ENCODE measurements at places on chromosomes 16 and 17.

DNA sequence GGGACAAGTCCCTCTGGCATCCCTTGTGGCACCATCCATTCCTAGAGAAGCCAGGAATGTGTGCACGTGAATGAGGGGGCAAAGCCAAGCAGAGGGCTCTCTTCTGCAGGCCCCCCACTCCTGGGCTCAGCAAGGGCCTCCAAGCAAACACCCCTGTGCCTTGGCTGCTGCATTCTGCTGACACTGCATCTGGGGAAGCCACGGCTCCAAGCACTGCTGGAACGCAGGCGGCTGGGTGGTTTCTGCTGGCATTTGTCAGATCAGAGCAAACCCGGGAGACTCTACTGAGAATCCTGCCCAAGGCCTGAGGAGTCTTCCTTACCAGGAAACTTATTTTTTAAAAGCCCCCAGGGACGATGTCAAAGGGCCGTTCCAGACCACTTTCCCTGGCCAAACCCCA lies 23.3 kb downstream of the ATP6V0D1 start:
- no peak for DNase-seq

DNA sequence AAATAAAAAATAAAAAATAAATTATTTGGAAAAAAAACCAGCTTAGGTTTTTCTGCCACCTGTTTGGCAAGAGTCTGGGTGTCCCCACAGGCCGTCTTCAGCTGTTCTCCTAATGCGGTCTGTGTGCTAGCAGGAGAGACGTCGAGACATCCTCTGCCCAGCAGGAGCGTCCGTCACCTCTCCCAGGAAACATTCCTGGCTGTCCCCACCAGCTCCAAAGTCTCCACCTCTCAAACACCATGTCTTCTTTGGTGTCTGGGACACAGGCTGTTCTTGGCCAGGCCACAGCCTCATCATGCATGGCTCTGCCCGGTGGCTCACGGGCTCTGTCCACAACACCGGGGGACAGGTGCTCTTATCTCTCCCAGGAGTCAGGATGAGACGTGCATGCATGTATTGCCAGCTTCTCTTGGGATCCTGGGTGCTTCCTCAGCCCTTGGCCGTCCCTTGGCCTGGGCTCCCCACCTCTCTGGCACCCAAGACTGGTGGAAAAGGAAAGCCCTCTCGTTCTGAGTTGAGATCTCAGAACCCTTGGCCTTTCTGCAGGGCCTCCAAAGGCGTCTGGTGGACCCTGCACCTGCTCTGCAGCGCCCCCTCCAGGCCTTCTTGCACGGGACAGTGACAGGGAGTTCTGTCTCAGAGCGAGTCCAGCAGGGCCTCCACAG lies 84.9 kb upstream of the CBX4 start:
- DNase-seq, result no peak

DNA sequence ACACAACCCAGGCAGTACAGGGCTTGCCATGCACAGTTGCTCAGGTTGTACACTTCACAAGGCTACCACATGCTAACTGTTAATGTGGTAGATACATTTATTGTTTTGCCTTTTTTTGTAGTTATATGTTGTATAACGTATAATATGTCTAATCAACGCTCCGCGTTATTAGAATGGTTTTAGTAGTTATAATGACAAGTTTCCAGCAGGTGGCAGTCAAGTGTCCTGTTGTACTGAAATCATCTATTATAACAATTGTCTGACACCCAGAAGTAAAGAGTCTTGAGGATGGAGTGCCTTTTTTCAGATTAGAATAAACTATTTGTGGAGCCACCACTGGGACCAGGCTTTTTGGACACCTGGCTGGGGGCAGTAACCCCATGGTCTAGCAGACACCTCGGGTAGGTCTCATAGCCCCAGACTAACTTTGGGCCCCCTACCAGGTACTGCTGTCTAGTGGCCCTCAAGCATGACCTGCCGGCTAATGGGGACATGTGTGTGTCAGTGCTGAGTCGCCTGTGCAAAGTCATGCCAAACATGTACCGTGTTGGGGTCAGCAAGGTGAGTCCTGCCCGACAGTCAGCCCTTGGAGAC lies 32.8 kb downstream of the MYO15A start:
- no peak for DNase-seq

DNA sequence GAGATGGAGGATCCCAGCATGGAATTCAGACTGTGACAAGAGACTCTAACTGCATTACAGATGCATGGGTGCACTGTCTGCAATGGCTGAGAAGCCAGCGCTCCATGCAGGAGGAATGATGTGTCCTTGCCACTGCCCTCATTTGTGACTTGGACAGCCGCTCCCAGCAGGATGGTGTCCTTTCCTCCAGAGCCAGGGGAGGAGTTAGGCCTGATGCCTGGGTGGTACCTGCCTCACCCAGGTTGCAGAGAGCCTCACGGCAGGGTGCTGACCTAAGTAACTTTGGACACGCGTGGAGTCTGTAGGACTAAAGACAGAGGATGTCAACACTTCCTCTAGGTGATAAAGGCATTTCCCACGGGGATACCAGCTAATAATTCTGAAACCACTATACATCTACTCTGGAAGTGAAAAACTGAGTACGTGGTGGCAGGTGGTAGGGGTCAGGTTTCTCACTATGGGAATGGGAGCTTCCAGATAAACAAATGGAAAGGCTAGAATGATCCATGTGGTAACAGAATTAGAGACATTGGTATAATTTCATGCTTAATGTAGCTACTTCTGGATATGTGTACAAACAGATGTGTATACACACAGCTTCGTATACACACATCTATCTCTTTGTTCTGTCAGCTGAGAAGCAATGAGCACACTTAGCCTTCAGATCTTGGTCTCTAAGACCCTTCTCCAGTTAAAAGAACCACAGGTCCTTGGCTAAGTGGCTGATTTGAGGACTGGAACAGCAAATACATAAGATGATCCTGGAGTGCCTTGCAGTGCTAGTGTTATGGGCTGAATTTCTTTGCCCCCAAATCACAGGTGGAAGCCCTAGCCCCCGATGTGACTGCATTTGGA lies 13.7 kb upstream of the CSNK1D start:
- DNase-seq, result no peak

- DNase-seq, result no peak
Measured at GRCh38 chr17:72683506-72684404, 408.7 kb downstream of the SLC39A11 start.

GRCh38 chr16:50440531-50440930 lies 71.7 kb upstream of the BRD7 start:
- DNase-seq, result no peak

DNA sequence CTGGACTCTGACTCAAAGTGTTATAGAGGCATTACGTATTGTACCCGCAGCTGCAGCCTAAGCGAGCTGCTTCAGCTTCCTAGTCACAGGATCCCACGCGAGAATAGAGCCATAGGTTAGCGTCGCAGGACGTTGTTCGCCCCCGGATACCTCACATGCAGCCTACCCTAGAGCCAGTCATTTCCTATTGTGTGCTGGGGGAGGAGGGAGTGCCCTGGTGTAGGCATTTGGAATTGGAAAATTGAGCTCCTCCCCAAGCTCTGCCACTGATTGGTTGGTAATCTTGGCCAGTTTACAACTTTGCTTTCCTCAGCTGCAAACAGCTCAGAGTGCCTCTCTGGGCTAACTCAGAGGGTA lies 530 bp downstream of the NAA60 start:
- DNase-seq, result no peak

- no peak for DNase-seq
Measured at GRCh38 chr17:50527155-50527762, 5.3 kb upstream of the EPN3 start.

DNA sequence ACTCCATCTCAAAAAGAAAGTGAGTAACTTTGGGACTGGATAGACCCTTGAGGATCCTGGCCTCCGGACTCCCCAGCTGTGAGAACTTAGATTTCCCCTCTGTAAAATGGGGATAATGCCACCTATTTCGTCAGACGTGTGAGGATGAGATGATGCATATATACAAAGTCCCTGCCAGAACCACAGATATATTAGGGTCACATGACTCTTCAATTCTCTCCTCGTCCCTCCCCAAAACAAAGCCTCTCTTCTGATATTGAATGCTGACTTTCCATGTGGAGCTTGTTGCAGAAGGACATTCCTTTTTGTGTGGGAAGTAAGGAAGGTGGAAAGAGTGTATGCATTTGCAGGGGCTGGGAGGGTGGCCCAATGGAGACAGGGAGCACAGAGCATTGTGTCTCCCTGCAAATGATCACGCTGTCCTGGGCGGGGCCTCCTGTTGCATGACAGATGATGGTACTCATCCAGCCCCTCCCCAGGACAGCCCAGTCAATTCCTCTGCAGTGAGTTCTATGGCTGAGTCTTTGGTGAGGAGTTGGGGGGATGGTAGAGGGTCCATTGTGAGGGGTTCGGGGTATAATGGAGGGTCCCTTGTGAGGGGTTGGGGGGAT lies 35.1 kb upstream of the MGAT5B start:
- no peak for DNase-seq

DNA sequence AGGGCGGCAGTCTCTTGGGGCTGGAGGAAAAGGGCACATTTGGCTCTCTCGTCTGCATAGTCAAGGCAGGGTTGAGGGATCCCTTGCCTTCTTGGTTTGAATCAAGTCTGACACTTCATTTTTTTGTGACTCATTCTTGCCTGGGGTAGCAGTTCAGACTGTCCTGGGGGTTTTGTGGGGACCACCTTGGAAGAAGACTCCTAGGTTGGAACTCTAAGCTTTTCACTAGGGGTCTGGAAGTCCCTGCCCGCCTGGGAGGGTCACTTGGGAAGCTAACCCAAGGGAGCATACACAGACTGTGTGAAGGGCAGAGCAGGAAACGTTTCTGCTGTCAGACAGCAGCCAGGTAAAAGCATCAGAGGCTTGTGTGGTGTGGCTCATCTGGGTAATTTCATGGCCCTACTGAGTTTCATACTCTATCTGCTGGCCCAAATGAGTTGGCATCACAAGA lies 11.3 kb downstream of the YPEL2 start:
- no peak for DNase-seq

- no peak for DNase-seq
Measured at GRCh38 chr17:35568561-35568960, 7.9 kb upstream of the SLFN14 start.

DNA sequence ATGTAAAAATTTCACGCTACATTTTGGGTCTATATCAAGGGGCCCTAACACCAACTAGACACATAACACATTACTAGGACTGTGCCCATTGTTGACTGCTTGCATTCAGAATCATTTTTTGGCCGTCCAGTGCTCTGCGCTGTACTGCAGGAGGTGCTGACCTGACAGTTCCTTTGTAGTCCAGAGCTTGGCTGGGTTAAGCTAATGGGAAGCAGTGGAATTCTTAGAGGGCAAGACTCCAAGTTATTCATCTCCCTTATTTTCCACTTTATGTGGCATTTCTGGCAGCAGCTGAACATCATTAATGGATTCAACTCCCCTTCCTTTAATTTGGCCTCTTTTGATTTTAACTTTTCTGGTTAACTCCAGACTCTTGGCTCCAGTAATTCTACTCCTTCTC lies 351.7 kb downstream of the CDH8 start:
- DNase-seq, result no peak

DNA sequence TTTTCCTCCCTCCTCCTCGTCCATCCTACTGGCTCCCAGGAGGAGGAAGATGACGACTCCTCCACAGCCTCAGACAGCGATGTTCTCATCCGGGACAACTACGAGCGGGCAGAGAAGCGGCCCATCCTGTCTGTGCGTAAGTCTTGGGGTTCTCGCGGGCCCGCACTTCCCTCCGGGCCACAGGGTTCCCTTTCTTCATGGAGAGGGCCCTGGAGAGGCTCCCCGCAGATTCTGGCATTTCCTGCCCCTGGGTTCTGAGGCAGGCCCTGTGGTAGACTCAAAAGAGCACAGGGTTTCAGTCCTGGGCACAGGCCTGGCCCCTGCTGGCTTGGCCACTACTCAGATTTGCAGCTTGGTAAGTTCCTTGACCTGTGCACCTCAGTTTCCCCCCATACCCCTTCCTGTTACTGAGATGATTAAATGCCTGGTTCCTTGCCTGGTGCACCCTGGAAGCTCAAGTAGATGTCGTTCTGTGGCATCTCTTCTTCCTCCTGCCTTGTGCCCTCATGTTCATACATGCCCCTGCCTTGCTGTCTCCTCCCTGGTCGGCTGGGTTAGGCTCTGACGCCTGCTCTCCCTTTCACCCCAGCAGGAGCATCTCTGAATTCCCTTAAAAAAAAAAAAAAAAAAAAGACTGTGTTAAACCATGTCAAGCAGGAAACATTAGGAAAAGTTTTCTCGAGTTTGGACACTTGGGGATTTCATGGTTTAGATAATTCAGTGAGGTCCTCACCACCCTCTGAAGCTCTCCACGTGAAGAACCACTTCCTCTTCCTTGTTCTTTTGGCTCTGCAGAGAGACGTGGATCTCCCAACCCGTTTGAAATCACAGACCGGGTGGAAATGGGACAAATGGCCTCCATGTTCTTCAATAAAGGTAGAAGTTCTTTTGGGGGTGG lies 14.3 kb upstream of the NAT9 start:
- no peak for DNase-seq

DNA sequence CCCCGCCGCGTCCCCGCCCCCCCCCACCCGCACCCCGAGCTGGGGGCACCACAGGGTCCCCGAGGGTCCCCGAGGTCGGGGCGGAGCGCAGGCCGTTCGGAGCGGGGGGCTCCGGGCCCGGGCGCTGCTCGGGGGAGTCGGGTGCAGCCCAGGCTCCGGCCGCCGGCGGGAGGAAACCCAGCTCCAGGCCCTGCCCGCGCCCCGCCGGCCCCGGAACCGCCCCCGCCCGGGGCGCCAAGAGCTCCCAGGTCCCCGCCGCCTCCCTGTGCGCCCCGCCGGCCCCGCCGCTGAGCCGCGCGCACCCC lies 33.2 kb upstream of the RPH3AL start:
- no peak for DNase-seq

- DNase-seq, result no peak
Measured at GRCh38 chr16:47734987-47735594, 274.0 kb downstream of the PHKB start.

DNA sequence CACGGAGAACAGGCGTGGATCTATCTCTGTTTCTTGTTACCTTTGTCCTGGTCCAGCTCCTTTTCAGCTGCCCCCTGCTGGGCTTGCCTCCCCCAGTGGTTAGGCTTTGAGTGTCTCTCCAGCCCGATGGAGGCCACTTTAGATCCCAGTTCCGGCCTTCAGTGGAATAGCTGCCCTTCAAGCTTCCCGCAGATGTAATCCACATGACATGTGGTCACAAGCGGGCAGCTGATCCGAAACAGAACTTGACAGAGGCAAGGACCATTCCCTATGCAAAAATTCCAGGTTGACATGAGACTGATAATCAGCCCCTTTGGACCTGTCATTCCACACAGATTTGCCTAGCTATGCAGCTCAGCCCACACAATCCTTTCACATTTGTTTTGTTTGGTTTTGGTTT lies 40.6 kb upstream of the AQP8 start:
- DNase-seq, result no peak

- DNase-seq, result no peak
Measured at GRCh38 chr16:72537664-72538063, 365.7 kb upstream of the PMFBP1 start.

GRCh38 chr17:6786618-6787017 lies 10.6 kb downstream of the FBXO39 start:
- DNase-seq, result no peak

- DNase-seq, result no peak
Measured at GRCh38 chr16:68866933-68867332, 23.6 kb downstream of the TANGO6 start.

DNA sequence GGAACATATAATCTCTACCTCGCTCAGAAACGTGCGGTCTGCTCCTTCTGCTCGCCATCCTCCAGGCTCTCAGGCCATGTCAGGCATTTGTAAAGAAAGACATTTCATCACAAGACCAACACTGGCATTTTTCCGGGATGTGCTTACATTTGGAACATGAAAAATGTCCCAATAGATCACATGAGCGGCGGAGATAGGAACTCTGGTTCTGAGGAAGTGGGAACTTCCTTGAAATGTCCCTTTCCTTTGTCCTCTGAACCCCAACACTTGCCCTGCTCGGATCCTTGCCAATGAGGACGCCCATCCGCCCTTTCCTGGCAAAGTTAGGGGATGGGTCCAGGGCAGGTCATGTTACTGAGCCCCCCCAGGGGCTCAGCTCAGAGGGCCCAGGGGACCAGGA lies 130.5 kb downstream of the MAF start:
- peak; percentile 67 for DNase-seq
